ENCODE measurements at places on chromosomes 4 and X.

GRCh38 chr4:68718447-68719074 lies 48.1 kb upstream of the UGT2B15 start:
- no peak for DNase-seq

DNA sequence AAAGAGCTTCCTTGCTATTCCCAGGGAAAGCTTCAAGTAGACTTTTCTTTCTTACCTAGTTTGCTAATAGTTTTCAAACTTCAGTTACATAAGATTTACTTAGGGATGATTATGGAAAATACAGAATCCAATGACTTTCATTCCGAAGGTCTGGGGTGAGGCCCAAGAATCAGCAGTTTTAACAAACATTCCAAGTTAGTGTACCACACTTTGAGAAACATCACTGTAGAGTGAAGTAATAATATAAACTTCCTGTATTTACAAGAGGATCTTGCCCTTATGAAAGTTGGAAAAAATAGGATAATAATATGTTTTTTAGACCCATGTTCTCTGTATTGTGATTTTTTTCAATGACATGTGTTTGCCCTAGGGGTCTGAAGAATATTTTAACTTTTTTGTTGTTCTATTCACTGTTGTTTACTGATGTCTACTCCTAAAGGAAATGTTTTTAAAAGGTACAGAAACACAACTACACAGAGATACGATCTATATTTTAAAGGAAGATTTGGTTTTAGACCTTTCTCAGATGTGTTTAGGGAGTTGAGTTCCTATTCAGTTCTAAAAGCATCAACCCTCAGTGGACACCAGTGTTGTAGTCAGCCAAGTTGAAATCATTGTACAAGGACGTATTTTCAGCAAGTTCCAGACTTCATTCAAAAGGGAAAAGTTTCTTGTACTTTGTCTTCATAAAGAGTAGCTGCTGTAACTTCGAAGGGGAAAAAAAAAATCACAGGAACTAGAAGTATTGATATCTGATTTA lies 295.8 kb upstream of the SLC7A11 start:
- DNase-seq: no peak

DNA sequence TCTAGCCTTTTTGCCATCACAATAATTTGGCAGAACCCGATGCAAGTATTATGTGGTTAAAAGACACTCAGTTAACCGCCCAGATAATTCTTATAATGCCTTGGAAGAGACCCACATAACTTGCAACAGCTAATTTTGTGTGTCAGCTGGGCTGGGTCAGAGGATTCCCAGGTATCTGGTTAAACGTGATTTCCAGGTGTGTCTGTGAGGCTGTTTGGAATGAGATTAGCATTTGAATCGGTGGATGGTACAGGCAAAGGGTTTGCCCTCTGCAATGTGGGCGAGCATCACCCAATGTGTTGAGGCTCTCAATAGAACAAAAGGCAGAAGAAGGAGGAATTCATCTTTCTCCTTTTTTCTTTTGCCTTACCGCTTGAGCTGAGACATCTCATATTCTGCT lies 314.2 kb upstream of the PUDP start:
- no peak for DNase-seq

GRCh38 chr4:169366821-169367220 lies 96.1 kb upstream of the SH3RF1 start:
- DNase-seq: no peak

- no peak for DNase-seq
These were observed 357.1 kb upstream of the NOCT start for GRCh38 chr4:138658518-138658917.

GRCh38 chr4:144667500-144667899 lies 21.5 kb downstream of the HHIP start:
- DNase-seq: no peak

- DNase-seq: no peak
These were observed 25.4 kb upstream of the GLRB start for GRCh38 chr4:157050561-157050960.

DNA sequence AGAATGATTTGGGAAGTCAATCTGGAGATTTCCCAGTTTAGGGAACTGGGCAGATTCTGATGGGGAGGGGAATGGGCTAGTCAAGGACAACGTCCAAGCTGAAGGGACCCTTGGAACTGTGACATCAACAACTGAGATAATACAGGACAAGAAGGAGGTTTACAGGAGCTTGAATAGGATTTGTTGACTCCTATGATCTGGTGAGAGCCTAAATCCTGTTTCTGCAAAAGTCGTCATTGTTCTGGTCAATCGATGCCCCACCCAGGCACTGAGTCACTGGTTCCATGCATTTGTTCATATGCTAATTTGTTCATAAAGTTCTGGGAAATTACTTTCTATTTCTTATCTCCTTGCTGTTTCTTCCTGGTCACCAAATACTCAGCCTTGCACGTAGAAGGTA lies 15.3 kb upstream of the PDGFRA start:
- no peak for DNase-seq

DNA sequence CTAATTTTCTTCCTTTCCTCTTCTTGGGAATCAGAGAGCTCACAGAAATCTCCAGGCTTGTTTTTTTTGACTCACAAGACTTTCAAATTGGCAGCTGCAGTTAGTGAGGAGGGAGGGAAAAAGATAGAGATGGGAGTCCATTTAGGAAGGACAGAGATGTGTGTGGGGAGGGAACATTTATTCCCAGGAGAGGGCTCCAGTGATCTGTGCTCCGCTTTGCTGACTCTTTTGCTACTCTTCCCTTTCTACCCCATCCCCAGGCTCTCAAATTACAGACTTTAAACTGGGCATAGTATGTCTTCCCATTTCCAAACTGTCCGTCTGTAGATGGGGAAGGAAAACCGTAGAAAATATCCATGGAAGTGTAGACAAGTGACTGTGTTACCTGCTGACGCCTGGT lies 39.1 kb upstream of the UCP1 start:
- no peak for DNase-seq
